ENCODE measurements at places on chromosomes 4 and X.

DNA sequence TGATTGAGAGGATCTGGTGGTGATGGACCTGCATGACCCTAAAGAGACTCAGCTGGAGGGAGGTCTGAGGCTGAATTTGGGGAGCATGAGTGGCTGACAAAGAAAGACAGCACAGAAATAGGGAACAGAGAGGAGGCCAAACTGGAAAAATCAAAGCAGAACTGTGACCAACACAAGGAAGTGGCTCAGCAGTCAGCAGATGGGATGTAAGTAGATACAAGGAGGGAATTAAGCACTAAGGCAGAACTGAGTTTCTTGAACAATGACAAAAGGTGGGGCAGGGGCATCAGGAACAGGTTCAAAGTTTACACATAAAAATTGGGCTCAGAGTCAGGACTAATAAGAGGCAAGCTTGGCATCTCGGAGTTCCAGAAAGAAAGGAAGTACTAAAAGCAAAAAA, 144.3 kb upstream of the KLF3 start:
- no peak for DNase-seq

GRCh38 chrX:86039625-86040568, 7.5 kb downstream of the CHM start:
- DNase-seq = no peak

- DNase-seq = no peak
Measured at GRCh38 chr4:7342223-7343080, 92.3 kb downstream of the PSAPL1 start.

GRCh38 chr4:147195386-147195785, 249.7 kb upstream of the TTC29 start:
- no peak for DNase-seq

- no peak for DNase-seq
Measured at GRCh38 chrX:14509325-14510057, 19.8 kb upstream of the GLRA2 start.

GRCh38 chrX:23904096-23904495, 3.6 kb downstream of the APOO start:
- no peak for DNase-seq

GRCh38 chr4:186264660-186265059, 1.3 kb upstream of the F11 start:
- no peak for DNase-seq

GRCh38 chr4:184815046-184815877, 10.5 kb downstream of the ACSL1 start:
- no peak for DNase-seq

Data from coronary artery (tissue), 2 donors.